ENCODE measurements at places on chromosomes 1 and 21.

- DNase-seq: no peak
Measured at GRCh38 chr1:201982082-201982622, 296 bp upstream of the RNPEP start.

DNA sequence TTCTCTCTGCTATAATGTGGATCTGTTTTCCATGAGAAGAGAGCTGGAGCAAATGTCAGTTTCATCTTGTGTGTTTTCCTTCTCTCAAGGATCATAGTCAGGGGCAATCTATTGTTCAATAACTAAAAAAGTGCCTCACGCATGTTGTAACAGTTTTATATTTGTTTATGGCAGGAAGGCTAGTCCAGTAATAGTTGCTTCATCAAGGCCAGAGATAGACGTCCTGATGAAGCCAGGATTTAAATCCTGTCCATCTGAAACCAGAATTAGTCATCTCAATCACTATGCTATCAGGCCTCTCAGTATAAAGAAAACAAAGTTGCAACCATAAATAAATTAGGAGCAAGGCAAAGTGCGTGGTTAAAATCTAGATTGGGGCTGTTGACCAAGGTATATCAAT, 30.2 kb upstream of the DUSP10 start:
- DNase-seq: no peak

DNA sequence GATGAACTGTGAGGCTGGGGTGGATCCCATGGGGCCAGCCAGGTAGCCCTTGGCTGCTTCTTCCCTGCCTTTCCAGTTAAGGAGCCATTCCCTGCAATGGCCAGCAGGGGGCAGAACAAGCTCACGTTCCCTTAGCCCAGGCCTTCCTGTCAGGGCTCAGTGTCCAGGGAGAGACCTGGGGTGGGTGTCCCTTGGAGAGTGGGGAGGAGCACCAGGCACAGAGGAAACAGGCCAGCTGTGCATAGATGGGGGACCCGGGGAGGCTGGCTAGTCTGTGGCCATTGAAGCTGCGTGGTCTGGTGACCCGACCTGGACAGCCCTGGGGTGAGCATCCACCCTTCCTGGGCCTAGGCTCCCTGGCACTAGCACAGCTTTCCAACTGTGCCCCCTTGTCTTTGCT, 13.2 kb upstream of the EPS8L3 start:
- DNase-seq: peak; percentile 81

- peak; percentile 69 for DNase-seq
Measured at GRCh38 chr1:210377731-210378333, 49.1 kb downstream of the HHAT start.

DNA sequence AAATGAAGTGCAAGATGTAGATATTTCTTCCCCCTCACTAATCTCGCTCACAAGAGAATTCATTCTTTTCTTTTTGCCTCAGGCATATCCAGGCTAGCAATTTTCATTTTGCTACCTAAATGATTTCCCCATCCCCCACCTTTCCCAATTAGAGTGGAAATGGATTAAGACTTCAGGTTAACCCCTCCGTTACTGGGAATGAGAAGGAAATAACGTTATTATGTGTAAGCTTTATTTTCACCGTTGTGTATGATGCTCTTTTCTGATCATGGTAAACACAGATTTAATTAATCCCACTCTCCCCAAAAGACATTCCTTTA, 143.9 kb downstream of the RUNX1 start:
- no peak for DNase-seq

- no peak for DNase-seq
Measured at GRCh38 chr21:23607782-23608431, 1999.4 kb downstream of the MRPL39 start.

GRCh38 chr21:45985471-45986315, 4.1 kb downstream of the COL6A1 start:
- DNase-seq: no peak

- DNase-seq: peak; percentile 40
Measured at GRCh38 chr1:209652873-209653401, 712 bp upstream of the LAMB3 start.

DNA sequence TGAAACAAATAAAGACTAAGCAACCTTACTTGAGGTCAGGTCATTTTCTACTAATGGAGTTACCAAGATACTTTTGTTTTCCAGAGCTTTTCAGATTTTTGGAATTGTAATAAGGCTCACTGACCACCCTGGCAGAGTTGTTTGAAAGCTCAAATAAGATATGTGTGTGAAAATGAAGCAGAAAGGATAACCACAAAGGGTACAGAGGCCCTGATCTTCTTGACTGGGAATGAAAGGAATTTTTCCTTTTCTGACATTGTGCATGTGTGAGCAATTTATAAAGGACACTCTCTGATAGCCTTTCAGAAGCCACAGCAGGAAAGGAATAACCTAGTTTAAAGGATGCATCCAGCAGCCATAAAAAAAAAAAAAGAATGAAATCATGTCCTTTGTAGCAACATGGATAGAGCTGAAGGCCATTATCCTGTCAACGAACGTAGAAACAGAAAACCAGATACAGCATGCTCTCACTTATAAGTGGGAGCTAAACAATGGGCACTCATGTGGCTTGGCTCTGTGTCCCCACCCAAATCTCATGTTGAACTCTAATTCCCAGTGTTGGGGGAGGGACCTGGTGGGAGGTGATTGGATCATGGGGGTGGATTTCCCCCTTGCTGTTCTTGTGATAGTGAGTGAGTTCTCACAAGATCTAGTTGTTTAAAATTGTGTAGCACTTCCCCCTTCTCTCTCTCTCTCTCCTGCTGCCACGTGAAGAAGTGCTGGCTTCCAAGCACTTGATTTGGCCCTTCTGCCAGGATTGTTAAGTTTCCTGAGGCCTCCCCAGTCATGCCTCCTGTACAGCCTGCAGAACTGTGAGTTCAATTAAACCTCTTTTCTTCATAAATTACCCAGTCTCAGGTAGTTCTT, 3.1 kb upstream of the SRP9 start:
- peak; percentile 27 for DNase-seq

DNA sequence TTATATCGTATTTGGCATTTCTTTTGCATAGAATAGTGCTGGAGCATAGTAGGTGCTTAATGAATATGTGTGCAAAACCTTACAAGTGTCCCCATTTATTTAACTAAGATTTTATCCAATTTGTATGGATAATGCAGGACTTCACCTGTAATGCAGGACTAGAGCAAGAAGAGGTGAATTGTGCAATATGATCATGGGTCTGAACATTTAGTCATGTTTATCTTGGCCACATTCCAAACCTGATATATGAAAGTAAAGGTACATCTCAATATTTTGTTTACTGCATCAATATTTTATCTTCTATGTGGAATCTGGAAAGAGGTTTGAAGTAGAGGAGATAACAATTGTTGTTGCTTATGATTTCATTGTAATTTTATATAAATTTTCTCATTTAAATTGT, 1626.7 kb upstream of the B3GALT2 start:
- no peak for DNase-seq

DNA sequence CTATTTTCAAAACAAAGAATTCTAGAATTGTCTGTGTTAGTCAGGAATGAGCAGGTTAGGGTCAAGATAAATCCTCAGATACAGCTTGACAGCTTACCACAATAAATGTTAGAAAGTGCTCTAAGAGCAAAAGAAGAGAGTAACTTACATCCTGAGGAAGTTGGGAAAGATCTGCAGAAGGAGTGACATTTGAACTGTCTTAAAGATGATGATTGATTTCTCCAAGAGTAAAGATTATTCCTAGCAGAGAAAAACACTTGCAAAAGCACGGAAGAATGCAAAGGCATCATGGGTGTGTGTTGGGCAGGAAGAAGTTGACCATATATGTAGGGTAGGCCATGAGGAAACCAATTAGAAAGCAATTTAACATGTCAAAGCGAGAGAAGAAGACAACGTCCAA, 175.4 kb downstream of the LRRC7 start:
- DNase-seq: no peak

- DNase-seq: no peak
Measured at GRCh38 chr21:45618846-45619485, 24.6 kb upstream of the PCBP3 start.

DNA sequence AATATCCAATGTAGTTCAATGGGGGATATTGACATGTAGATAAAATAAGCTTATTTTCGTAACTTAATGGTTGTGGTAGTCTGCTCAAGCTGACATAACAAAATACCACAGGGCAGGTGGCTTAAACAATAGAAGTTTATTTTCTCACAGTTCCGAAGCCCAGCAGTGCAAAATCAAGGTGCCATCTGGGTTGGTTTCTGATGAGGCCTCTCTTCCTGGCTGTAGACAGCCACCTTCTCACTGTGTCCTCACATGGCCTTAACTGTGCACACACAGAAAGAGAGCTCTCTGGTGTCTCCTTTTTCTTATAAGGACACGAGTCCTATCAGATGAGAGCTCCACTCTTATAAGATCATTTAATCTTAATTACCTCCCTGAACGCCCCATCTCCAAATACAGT, 64.8 kb upstream of the IPO9 start:
- no peak for DNase-seq

DNA sequence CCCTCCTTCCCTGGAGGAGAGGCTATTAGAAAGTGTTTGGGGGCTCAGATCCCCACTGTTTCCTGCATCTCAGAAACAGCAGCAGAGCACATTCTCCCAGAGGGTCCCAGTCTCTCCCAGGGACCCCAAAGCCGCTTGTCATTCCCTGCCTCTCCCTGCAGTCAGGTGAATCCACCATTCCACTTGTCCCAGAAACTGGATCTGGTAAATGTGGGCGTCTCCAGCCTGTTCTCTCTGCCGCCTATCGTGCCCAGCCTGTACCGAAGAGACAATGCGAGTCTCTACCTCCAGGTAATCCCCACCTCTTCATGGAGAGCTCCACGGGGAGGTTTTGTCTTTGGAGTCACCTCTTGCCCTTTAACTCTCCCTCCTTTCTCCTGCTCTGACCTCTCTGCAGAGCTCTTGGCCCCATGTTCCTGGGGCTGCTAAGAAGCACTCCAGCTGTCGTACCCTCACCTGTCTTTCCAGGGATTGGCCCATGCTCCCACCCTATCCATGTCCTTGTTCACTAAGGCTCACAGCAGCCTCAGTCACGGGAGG, 26.9 kb downstream of the INAVA start:
- DNase-seq: no peak

GRCh38 chr21:45384656-45385548, 20.1 kb upstream of the COL18A1 start:
- DNase-seq: no peak

- peak; percentile 46 for DNase-seq
Measured at GRCh38 chr21:41767606-41768436, 969 bp upstream of the RIPK4 start.

GRCh38 chr1:206842854-206843253, 22.6 kb upstream of the IL20 start:
- DNase-seq: no peak

DNA sequence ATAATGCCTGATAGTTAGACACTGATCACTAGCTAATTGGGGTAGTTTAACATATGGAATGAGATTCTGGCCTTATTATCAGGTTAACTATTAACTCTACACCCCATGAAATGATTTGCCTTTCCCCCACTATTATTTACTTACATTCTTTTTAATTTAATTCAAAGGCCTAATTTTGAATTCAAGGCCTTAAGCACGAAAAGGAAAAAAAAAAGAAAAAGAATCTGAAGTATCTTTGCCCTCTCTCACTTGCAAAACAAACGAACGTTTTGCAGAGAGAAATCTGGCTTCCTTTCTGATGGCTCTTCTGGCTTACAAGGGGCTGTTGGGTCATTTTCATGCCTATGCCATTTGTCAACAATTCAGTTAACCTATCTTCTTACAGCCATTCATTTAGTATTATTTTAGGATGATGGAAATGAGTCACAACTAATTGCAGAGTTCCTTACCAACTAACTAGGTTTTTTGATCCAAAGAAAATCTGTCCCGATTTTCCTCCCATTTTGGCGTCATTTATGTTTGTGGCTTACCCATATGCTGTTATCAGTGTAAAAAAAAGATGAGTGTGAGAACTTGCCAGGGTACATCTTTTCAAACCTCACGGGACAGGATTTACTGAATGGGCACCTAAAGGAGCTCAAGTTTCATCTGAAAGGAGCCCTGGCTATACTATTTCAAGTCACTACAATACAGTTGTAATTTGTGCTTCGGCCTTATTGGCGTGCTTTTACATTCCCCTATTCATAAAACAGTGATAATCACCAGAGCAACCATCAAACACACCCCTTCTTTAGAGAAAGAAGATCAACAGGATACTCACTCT, 1.9 kb upstream of the ERRFI1 start:
- peak; percentile 93 for DNase-seq

- no peak for DNase-seq
Measured at GRCh38 chr1:41653574-41653973, 169.1 kb upstream of the EDN2 start.
